T-helper 17 cell (primary cell): ENCODE measurements at places on chromosomes 7 and 10. TPM values are rescaled to one million over a fixed set of nuclear protein-coding genes. Genes with fewer than 3 reads are reported as not detected.

Gene HSPA12A
- 0.62 TPM for total RNA-seq

Gene LOXL4
- not detected for total RNA-seq

Gene SPRN
- total RNA-seq, result not detected

DNA sequence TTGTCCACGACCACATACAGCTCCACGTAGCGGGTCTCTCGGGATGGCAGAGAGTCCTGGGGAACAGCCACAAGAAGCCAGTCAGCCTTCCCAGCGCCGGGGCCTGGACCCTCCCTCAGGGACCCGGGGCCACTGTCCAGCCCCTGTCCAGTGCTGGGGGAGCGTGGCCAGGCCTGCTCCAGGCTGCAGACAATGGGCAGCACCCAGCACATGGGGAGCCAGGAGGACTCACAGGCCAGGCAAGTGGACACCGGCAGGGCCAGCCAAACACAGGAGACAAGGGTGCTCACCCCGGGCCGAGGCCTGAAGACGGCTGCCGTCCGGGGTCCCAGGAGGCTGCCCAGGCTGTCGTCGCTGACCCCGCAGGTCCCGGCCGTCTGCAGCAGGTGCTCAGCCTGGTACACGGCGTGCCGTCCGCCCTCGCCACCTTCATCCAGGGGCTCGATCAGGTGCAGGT is 3.7 kb downstream of the ADAM8 start:
- DNase-seq, result no peak

DNA sequence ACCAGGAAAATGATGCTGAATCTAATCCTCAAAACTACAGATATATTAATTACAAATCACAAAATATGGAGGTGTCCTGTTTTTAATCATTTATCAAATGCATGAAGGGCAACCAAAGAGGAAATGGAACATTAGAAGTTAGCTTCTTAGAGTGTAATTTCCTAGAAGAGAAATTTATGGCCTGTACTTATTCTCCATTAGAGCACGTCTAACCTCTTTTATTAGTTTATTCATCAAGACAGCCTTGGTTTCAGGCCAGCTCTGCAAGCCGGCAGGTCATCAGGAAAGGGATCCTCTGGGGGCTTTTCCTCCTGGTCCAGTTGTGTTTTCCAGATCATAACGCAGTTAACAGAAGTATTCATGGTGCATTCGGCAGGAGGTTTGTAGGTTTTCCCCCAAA is 517.6 kb downstream of the KCNMA1 start:
- no peak for DNase-seq
